Right lung (tissue), 10 donors: ENCODE measurements at places on chromosomes 6 and 20.

DNA sequence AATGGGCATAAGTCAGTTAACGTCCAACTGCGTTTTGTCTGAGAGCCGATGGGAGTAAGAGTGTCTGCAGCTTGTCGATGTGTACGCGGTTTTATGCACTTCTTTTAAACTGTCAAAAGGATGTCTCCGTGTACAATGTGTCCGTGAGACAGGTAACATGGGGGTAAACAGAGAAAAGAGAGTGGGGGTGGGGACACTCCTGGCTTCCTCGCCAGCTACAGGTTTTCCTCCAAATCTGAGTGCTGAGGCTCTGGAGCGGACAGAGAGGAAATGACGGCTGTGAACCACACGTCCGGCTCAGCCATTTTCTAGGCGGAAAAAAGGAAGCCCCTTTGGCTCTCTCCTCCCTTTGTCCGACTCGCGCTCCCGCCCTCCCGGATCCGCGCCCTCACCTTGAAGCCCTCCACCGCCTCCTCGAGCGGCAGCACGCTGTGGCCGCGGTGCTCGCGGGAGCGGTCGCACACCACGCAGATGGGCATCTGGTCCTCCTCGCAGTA is 916 bp downstream of the TRIM27 start:
- peak; percentile 42 for DNase-seq

- peak; percentile 19 for DNase-seq
Measured at GRCh38 chr6:127516662-127517273, 2.4 kb downstream of the MTCL3 start.

DNA sequence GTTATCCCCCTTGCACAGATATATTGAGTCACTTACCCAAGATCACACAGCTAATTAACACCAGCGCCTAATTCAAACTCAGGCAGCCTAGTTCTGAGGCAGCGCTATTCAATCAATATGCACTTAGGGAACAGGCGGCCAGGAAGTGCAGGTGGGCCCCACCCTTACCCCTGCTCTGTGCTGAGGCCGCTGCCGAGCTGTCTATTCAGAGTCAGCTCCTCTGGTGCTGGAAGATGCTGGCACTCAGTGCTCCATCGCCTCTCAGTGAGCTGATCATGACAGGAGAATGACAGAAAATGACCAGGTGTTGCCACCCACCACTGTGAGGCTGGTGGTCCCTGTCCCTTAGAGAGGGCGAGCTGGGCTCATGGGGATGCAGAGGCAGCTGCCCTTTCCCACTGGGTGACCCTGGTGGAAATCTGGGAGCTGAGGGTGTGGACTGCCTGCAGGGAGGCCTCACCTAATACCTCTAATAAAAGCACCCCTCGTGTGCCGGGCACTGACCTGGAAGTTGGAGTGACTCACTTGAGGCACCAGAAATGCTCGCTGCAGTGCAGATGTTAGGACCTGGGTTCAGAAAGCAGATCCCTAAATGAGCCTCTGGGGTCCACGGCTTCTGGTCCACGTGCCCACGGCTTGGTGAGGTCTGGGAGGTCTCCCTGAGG is 42.5 kb upstream of the CD93 start:
- no peak for DNase-seq

DNA sequence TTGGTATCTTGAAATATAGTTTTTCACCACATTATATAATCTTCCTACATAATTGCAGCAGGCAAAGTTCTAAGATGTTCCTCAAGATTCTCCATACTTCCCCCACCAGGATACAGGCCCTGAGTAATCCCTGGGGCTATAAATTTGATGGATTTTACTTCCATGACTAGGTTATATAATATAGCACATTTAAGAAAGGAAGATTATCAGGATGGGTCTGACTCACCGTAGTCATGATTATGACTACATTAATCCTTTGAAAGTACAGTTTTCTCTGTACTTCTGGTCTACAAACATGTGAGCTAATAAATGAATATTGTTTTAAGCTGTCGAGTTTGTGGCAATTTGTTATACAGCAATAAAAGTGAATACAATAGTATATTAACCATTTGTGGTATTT is 122.5 kb downstream of the MACROD2 start:
- DNase-seq: no peak

- DNase-seq: peak; percentile 41
Measured at GRCh38 chr6:109255946-109256640, 126.2 kb downstream of the CD164 start.

GRCh38 chr6:159427771-159428170 is 258.6 kb downstream of the FNDC1 start:
- DNase-seq: no peak

GRCh38 chr6:14077193-14077867 is 40.2 kb upstream of the CD83 start:
- no peak for DNase-seq

DNA sequence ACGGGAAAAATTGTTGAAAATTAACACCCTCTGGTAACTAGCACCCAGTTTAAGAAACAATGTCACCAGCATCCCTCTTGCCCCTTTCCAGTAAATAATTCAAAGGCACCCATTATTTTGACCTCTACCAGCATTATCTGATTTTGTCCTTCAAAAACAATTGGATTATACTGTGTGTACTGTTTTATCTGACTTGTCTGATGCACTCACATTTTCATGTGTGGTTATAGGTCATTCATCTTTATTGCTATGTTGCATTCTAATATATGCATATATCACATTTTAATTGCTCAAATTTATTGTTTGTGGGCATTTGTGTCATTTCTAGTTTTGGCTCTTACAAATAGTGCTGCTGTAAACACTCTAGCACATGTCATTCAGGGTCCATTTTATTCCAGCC is 260.9 kb upstream of the PRDM1 start:
- no peak for DNase-seq

GRCh38 chr20:52305024-52305645 is 113.6 kb upstream of the ZFP64 start:
- DNase-seq: no peak

DNA sequence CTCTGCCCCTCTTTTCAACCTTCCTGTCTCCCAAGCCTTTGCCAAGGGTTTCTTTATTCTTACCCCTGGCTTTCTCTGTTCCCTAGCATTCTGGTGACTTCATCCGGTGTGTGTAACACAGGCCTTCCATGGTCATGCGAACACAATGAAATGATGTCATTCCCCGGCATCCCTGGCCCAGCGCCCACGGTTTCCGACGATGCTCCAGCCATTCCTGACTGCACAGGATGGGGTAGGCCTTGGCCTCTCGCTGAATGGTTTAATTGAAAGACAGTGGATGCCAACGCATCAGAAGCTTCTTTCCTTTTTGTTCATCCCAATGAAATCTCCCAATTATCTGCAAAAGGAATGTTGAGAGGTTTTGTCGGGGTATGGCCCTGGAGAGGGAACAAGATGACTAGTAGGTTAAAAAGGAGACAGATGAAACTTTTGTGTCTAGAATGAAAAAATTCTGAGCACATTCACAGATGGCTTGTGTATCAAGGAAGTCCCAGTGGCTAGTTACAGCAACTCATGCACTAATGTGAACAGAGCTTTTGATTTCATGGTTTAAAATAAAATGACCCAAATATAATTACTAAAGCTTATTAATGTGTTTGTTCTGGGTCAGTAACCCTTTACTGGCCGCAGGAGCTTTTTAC is 655.0 kb downstream of the QKI start:
- peak; percentile 27 for DNase-seq

GRCh38 chr20:50415516-50416268 is 94.5 kb upstream of the PTPN1 start:
- DNase-seq: peak; percentile 98

DNA sequence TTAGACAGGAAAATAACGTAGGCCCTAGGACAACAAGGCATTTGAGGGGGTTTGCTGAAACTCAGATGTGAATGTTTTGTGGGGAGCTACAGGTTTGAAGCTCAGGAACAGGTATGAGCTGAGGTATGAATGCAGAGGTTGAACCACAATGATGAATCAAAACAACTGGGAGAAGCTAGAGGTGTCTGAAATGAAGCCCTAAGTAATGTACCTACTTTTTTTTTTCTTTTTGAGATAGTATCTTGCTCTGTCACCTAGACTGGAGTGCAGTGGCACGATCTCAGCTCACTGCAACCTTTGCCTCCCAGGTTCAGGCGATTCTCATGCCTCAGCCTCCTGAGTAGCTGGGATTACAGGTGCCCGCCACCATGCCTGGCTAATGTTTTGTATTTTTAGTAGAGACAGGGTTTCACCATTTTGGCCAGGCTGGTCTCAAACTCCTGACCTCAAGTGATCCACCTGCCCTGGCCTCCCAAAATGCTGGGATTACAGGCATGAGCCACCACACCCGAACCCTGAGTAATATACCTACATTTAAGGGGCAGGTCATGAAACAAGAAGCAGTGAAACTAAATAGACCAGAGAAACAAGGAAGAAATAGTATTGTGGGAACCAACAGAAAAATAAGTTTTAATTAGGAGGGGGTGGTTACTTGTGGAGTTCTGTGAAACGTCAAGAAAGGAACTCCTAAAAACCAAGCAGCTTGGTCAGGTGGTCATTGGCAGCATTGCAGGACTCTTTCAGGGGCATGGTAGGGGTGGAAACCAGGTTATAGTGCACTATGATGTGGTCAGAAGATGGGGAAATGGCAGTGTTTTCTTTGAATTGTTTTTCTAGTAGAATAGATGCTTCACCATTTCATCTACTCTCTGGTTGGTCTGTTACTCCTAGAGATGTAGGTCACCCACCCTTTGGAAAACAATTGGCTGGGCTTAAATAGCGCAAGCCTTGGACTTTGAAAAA is 138.1 kb downstream of the CD164 start:
- no peak for DNase-seq

DNA sequence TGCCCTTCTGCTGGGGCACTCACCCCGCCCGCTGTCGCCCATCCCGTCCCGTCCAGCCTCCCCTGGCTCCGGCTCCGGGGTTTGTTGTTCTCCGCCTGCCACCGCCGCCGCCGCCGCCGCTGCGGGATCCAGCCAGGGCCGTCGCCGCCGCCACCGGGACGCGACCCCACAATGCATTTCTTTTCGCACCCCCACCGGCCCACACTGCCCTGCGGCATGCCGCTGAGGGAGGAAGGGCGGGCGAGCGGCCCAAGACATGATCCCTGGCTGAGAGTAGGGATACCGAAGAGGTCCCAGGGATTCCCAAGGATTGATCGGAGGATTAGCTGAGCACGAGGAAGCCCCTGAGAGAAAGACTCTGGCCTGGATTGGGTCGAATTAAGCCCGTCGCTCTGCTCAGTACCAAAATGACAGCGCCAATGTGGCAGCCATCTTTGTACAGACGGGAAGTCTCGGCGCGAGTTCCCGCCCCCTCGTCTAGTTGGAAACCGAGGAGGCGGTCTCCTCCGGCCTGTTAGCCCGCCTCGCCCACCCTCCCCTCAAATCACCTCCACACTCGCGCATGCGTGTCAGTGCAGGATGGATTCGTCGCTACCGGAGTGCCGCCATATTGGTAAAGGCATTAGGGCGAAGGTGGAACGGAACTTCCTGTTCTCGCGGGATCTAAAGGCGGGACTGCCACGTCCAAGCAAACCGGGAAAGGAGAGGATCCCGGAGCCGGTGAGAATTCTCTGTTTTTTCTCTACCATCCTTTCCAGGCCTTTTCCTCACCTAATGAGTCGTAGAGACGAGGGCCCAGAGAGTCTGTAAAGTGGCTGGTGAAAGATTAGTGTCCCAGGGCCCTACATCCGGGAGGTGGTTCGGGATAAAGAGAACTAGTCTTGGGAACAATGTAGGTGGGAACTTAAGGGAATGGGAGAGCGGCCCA is at the start of the genes RXRB and SLC39A7:
RXRB (minus strand) TSS at position 447 of the 928 bp plus-strand sequence; CDS start at position 258, 189 bp downstream.
SLC39A7 (plus strand) TSS at position 649 of the 928 bp plus-strand sequence. CDS start 379 bp downstream, outside the sequence.
- peak; percentile 100 for DNase-seq

GRCh38 chr20:2169456-2170088 is 67.9 kb downstream of the STK35 start:
- no peak for DNase-seq

GRCh38 chr6:124866040-124866439 is 96.2 kb upstream of the RNF217 start:
- no peak for DNase-seq

GRCh38 chr6:111417946-111418345 is 65.1 kb downstream of the REV3L start:
- DNase-seq: no peak

- DNase-seq: peak; percentile 84
Measured at GRCh38 chr6:24140591-24140990, 14.6 kb downstream of the NRSN1 start.

- DNase-seq: no peak
Measured at GRCh38 chr6:498795-499231, 107.3 kb downstream of the IRF4 start.

DNA sequence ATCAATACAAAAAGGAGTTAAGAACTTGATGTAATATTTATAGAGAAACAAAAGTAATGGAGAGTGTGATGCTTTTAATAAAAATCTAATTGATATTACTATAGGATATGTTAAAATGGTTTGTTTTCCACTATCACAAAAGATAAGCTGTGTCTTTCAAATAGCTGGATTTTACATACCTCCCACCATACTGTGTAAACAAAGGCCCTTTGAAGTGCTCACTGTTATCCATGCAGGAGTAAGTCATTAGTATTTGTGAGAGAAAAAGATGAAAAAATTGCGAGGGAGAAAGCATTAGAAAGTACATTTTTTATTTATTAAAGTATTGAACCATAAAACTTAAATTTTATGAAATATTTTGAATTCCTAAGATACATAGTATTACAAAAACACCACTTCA is 733.0 kb downstream of the GRIK2 start:
- DNase-seq: no peak

DNA sequence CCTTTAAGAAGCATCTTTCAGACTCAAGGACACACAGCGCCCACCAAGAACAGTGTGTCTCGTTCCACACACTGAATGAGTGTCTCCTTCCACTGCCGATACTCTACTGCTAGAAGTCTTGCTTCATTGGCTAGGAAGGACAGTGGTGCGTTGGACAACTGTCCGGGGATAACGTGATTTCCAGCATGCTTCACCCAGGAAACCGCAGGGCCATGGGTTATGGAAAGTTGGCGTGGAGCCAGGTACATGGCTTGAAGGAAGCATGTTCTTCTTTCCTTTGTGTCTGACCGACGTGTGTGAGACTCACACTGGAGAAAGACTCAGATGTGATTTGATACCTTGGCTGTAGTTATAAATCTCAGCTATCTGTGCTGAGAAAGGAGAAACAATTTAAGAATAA is 73.2 kb downstream of the SMOC2 start:
- no peak for DNase-seq

GRCh38 chr6:129238991-129239390 is 356.1 kb downstream of the LAMA2 start:
- no peak for DNase-seq

- no peak for DNase-seq
Measured at GRCh38 chr6:158854214-158855101, 35.3 kb upstream of the EZR start.

- no peak for DNase-seq
Measured at GRCh38 chr6:18264923-18265377, 620 bp upstream of the DEK start.

DNA sequence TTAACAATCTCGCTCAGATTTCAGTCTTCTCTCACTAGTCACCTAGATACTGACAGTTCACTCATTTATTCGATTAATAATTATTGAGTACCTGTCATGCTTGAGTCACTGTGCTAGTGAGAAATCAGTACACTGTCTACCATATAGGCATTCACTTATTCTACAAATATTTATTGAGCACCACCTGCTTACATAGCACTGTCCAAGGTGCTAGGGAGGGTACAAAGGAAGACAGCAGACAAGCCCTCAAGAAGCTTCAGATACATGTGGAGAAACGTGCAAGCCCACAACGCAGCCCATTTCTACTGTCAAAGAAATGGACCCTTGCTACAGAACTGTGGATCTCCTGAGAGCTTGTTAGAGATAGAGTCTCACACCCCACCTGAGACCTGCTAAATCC is 85.1 kb upstream of the SNAP25 start:
- DNase-seq: no peak

GRCh38 chr6:33957892-33958525 is 154.2 kb upstream of the MLN start:
- DNase-seq: no peak
